ENCODE measurements at places on chromosomes 1 and 21.

- DNase-seq = no peak
These were observed 1.4 kb upstream of the PAFAH2 start for GRCh38 chr1:25999041-25999800.

- DNase-seq = peak; percentile 17
These were observed 514.4 kb upstream of the B3GALT2 start for GRCh38 chr1:193700710-193701355.

DNA sequence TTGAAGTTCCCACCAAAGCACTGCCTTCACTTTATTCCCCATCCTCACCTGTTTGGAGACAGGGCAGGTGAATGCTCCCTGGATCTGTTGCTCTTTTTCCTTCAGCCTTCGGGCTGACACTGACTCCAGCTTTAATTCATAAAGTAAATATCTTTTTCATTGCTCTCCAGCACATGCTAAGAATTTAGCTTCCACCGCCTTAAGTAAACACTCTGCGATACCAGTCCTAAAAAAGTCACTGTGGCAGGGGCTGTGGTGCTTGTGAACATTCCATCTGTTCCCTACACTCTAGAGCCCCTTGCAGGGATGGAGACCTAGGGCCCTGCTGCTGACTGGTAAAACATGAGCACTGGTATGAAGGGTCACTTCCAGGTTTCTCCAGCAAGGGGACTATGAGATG lies 896 bp upstream of the PLA2G2A start:
- no peak for DNase-seq

DNA sequence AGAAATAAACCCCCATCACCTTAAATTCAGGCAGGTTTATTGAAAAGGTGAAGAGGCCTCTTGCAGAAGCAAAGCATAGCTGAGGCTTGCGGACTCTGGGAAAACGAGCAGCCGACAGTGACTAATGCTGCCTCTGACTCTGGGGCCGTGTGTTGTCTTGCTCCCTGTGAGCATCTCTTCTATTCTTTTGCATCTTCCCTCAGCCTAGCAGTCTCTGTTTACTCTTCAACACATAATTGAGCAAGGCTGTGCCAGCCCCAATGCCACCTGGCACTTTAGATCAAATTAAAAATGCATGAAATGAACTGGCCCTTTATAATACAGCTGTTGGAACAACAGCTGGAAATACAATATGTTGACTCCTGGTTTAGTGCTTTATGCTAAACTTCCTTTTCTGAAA lies 18.4 kb upstream of the REG4 start:
- DNase-seq = no peak

DNA sequence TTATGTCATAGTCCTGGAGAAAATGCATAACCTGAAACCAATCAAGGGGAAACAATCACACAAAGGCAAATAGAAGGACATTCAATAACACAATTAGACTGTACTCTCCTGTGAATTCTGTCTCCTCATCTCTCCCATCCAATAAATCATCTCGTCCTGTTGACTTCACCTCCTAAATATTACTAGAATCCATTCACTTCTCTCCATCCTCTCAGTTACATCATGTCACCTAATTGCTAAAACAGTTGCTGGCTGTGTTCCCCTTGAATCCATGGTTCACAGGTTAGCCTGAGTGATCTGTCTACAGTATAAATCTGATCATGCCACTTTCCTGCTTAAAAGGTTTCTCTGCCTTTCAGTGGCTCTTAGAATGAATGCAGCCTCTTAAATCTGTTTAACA lies 220.2 kb downstream of the TGFB2 start:
- DNase-seq = peak; percentile 5

DNA sequence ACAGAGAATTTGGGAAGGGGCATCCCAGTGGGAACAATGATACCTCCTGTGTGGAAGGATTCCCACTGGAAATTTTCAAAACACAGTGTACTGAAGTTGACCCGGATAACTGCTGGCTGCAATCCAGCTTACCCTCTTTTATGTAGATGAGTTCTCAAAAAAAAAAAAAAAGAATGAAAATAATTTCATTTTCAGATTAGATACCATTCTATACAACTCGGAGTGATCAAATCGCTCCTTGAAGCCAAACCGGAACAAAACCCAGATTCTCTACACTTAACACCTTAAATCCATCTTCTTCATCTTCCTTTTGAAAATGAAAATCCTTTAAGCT lies 69.1 kb downstream of the KAZN start:
- DNase-seq = no peak

DNA sequence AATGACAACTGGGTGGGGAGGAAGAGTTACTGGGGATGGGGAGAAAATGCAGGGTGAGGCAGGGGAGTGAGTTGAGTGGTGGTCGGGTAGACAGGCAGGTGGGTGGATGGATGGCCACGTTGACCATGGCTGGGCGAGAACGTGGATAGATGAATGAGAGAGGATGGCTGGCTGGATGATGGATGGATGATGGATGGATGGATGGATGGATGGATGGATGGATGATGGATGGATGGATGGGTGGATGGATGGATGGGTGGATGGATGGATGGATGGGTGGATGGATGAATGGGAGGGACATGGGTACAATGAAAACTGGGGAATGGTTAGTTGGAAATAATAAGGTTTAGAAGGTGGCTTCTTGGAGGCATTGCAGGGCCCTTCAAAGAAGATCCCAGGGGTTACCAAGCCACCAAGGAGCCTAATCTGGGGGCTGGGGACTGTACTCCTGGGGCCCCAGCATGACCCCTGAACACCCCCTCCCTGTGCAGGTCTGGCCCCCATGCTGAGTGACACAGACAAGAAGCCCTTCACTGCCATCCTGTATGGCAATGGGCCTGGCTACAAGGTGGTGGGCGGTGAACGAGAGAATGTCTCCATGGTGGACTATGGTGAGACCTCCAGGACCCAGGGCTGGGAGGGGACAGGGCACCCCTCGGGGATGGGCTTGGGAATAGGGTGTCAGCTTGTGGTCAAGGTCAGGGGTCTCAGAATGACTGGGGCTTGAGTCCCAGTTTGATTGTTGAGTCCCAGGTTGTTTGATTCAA lies 67.0 kb downstream of the ALPL start:
- no peak for DNase-seq

GRCh38 chr1:181160998-181161870 lies 72.7 kb downstream of the IER5 start:
- no peak for DNase-seq

DNA sequence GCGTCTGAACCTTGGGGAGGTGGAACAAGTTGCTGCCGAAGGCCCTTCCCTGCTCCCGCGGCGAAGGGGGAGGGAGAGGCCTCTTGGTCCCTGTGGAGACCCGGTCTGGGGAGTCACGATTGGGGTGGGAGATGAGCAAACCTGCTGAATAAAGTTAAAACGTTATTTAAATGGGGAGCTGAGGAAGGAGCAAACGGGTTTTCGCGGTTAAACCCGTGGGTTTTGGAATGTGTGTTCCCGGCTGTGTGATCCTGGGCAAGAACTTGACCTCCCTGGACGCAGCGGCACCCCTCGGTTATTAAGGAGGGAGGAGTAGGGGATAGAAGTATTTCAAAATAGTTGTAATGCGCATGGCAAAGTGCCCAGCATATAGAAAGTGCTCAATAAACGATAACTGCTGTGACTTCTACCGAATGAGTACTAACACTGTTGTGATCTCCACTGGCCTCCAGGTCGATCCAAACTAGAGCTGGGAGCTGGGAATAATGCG lies 3.4 kb downstream of the FAM110D start:
- peak; percentile 34 for DNase-seq

DNA sequence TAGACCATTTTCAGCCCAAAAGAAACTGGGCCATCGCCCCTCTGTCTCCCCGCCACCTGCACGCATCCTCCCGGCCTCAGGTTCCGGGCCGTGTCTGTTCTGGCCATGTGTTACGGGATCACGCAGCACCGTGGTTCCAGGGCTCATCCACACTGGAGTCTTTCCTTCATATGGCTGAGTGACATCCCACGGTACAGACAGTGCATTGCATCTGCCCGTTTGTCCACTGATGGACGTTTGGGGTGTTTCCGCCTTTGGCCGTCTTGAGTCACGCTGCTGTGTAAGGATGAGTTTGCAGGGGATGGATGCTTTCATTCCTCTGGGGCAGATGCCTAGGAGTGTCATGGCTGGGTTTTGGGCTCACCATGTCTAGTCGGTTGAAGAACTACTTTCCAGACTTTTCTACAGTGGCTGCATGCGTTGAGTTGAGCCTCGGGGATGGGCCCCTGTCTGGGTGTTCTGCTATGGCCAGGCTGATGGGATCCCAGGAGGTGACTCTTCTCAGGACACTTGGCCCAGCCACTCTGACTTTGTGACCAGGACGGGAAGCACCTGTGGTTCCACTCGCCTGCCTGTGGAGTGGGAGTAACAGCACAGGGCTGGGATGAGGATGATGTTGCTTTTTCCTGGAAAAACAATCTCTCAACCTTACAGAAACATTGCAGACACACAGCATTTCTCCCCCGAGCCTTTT lies 16.8 kb downstream of the RRP1 start:
- DNase-seq = no peak

- no peak for DNase-seq
These were observed 31.4 kb upstream of the TMEM222 start for GRCh38 chr1:27290581-27290980.

All from NCI-H146 (cell line).